ENCODE measurements at places on chromosomes 12 and 14.

DNA sequence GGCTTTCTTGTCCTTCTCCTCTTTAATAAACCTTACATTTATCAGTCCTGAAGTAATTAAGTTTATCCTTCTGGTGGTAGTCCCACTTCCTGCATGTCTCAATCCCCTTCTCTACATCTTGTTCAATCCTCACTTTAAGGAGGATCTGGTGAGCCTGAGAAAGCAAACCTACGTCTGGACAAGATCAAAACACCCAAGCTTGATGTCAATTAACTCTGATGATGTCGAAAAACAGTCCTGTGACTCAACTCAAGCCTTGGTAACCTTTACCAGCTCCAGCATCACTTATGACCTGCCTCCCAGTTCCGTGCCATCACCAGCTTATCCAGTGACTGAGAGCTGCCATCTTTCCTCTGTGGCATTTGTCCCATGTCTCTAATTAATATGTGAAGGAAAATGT lies 79.3 kb downstream of the ZFC3H1 start:
- DNase-seq = no peak

GRCh38 chr12:115710104-115710564 lies 567.4 kb downstream of the MED13L start:
- DNase-seq = no peak

GRCh38 chr12:99439399-99439798 lies 208.2 kb upstream of the GARIN6 start:
- DNase-seq = no peak

GRCh38 chr12:5244513-5244972 lies 187.4 kb upstream of the NTF3 start:
- no peak for DNase-seq
